ENCODE measurements at places on chromosomes 1 and 21.

- no peak for DNase-seq
These were observed 24.4 kb upstream of the DOCK7 start for GRCh38 chr1:62712336-62713243.

DNA sequence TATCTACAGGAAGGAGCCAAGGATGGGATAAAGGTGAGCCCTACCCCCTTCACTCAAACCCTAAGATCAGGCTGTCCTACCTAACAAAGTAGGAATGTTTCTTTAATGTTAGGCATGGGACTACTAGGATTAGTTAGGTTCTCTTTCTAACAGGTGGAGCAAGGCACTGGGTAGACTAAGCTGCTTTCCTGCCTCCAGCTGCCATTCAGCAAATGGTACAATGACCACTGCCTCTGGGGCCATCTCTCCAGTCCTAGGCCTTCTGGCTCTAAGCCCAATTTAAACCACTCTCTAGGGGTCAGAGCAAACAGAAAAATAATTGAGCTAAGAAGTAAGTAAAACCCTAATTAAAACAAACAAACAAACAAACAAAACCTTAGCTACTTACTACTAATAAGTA, 15.7 kb upstream of the IPO9 start:
- DNase-seq = no peak

GRCh38 chr21:45386728-45387371, 18.1 kb upstream of the COL18A1 start:
- DNase-seq = no peak

DNA sequence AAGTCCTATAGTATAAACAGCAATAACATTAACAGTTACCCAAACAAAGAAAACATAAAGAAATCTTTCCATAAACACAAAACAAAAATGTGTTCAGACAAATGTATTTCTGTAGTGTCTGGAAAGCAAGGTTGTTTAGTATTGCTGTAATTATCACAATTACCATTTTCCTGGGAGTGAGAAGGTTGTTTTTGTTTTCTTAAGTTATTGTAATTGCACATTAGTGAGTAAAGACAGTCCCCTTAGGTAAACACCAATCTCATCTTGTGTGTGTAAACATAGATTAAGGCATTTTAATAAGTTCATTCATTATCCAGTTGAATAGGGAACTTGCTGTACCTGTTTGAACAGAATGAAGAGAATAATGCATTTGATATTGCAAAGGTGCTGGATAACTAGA, 356.9 kb upstream of the ADGRL4 start:
- DNase-seq = no peak

DNA sequence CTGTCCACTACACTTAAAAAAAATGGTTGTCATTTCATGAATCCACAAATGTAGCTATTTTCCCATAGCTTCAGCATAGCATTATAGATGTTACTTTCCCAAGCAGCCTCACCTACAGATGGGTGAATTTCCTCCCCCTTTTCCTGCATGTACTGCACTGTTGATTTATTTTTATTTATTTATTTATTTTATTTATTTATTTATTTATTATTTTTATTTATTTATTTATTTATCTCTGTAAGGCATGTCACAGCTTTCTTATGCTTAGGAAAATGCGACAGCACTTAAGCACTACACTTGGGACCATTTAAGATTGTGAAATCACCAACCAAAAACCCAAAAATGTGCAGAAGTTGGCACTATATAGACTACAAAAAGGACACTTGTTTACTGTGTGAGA, 4.9 kb downstream of the CD1A start:
- DNase-seq = no peak

DNA sequence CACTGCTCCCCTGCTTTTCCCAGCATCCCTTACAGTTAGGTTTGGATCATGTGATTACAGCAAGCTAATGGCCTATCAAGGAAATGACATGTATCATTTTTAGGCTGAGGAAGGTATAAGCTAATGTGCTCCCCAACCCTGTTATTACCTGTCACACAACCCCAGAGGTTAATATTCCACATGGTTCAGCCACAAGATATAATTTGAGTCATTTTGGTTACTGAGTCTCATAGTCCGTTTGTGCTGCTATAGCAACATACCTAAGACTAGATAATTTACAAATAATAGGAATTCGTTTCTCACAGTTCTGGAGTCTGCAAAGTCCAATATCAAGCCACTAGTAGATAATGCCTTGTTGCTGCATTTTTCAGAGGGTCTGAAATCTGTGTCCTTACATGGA, 29.1 kb upstream of the SLC16A1 start:
- no peak for DNase-seq

GRCh38 chr1:32618673-32619221, 31.6 kb downstream of the ZBTB8OS start:
- DNase-seq = no peak

- no peak for DNase-seq
These were observed 32.2 kb downstream of the ST6GALNAC3 start for GRCh38 chr1:76106719-76107235.

- no peak for DNase-seq
These were observed 409.8 kb downstream of the DISC1 start for GRCh38 chr1:232036181-232036933.

DNA sequence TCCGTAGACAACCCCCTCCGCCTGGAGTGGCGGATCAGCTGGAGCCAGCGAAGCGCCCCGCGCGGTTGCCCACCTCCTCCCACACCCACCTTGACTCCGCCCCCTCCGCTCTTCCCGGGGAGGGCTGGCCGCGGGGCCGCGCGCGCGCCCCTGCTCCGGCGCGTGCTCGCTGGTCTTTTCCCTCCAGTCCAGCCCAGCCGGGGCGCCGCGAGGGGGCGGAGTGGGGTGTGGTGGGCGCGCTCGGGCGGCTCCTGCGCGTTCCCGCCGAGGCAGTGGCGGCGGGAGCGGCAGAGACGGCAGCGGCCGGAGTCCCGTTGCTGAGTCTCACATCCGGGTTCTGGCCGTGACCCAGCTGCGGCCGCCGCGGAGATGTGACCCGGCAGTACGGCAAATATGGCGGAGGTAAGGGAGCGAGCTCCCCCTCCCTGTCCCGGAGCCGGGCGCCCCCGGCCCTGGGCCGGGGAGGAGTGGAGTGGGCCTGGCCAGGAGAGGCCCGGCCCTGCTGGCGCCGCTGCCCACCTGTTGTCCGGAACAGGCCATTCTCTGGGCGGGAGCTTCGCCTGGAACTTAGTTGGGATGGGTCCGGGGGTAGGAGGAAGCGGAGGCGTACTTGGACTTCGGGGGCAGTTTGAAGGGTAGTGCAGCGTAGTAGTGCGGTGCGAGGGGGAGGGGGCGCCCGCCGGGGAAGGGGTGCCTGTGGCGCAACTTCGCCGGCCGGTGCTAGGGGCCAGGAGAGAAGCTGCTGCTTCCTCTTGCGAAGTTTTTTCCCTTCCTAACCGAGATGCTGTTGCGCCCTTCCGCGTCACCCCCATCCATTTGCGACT, 5.4 kb downstream of the MIER1 start:
- DNase-seq = peak; percentile 89

GRCh38 chr1:54980528-54981241, at the start of gene TMEM61:
TMEM61 (plus strand) TSS chr1:54980628; CDS start chr1:54981066, 438 bp downstream.
- DNase-seq = no peak

GRCh38 chr1:158011714-158012113, 18.3 kb downstream of the KIRREL1 start:
- no peak for DNase-seq

GRCh38 chr21:33035147-33035546, 9.4 kb downstream of the OLIG2 start:
- no peak for DNase-seq

- peak; percentile 83 for DNase-seq
These were observed 6.3 kb upstream of the INAVA start for GRCh38 chr1:200888349-200888838.

DNA sequence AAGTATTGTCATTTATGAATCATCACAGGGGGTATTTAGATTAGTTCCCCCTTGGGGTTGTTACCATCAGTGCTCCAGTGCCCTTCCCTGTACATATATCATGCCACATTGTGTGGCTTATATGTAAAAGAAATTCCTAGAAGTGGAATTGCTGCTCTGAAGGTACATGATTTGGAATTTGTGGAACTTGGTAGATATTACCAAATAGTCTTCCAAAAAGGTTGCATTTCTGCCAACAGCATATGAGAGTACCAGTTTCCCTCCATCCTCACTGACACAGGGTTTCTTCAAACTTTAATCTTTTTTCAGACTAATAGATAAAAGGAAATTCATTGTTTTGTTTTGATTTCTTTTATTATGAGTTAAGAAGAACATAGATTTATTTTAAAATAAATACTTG, 41.3 kb downstream of the AKNAD1 start:
- no peak for DNase-seq

GRCh38 chr1:45001011-45001481, 10.1 kb downstream of the HECTD3 start:
- DNase-seq = no peak

DNA sequence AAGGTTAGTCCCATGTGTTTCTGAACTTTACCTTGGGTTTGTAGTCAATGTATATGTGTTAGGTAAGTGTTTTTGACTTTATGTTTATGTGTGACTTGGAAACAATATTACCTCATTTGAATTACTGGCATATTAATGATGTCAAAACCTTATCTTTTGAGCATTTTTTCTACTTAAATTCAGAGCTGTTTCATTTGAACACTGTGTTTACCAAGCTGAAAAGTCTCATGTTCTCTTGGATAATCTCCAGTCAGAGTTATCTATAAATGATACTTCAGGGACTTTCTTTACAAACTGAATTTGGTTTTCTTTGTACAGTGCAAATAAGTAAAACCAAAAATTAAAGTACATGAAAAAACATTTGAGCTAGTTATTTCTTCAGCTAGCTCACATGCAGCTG, 30.0 kb downstream of the ADAMTS1 start:
- DNase-seq = no peak

DNA sequence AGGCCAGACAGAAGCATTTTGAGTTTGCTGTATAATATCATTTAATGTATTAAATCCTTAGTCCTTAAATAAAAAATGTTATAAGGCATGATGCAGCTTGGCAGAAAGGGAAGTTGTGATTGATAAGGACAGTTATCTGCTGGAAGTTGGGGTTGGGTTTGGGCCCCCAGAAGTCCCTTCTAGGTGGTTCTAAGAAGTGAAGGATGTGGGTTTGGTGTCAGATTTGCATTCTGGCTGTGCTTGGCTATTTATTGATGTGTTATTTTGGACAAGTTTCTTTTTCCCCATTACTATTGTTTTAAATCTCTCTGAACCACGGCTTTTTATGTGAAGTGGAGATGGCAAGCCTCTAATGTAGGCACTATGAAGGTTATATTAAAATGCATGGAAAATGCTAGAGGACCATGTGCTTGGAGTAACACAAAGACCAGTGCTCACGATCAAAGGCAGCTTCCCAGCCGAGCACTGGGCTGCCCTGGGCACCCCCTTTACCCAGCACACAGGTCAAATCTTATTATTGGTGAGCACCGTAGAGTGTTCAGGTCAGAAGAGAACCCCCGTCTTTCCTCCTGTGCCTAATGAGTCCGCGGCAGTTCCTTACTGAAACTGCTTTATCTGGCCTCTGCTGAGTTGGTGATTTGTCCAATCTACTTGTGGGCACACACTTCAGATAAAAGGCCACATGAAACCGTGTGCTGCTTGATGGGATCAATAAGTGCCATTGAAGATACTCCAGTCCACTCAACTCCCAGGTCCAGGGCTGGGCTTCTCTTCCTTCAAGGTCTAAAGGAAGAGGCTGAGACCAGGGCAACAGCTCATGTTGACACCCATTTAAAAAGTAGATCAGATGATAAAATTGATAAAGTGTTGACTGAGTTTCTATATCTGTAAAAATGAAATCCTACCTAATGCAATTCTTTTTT, 212.0 kb downstream of the PRDM2 start:
- DNase-seq = no peak

DNA sequence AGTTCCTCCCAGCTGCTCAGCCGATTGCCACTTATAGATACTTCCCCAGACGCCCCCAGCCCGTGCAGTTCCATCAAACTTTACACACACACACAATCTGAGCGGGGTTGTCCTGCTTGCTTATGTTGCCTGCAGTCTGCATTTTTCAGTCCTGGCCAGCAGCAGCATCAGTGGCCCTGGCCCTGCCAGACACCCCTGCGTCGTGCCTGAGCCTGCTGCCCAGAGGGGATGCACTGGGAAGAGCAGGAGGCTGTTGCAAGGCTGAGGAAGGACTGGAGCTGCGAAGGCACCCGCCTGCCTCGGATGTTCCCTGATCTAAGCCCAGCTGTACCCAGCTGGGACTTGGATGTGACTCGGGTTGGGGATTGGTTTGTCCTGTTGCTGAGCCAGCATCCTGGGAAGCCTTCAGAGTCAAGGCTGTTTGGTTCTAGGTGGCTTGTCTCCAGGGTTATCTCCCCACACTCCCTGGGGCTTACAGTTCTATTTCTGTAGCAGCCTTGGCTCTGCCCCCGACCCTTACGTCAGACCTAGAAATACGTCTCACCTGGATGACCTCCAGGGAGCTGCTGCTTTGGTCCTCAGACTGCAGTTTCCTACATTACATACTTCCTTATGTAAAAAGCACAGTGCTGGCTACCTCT, 42.3 kb downstream of the MAN1C1 start:
- no peak for DNase-seq

DNA sequence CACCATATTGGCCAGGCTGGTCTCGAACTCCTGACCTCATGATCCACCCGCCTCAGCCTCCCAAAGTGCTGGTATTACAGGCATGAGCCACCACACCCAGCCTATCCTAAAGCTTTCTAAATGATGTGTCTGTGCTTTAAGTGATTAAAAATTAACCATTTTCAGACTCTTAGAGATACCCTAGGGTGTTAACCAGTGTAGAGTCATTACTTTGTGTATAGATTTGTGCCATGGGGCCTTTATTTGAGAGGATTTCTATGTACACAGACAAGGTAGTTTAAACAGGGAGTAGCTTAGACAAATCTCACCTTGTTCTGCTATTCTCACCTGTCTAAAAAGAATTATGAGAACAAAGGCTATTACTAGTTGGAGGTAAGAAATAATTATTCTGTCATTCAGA, 12.7 kb upstream of the PLEKHM2 start:
- no peak for DNase-seq

DNA sequence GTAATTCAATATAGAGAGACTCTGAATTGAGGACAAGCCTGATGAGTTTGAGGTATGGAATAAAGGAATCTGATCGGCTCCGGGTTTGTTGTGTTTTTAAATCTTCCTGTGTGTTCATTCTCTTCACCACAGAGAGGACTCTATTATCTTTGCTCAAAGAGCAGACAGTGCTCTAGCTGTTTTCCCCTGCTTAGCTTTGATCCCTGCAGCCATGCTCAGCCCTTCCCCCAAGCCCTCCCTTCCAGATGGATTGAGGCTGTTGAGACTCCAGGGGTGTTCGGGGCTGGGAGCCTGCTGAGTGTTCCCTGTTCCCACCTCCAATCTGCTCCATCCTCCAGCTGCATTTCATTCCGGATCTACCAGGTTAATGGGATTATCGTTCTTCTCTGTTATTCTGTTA, 74.2 kb upstream of the CXADR start:
- DNase-seq = no peak

- DNase-seq = no peak
These were observed 70.6 kb upstream of the RAB3GAP2 start for GRCh38 chr1:220342853-220343252.

- DNase-seq = no peak
These were observed 494 bp downstream of the SF3B4 start for GRCh38 chr1:149927056-149927562.

GRCh38 chr1:67162954-67163353, 3.3 kb upstream of the IL23R start:
- no peak for DNase-seq

- no peak for DNase-seq
These were observed 41.5 kb upstream of the DUSP10 start for GRCh38 chr1:221783437-221783836.
